Activated T-cell treated with anti-CD3 and anti-CD28 coated beads for 1 hour (primary cell): ENCODE measurements at places on chromosomes 13 and 19.

- DNase-seq: no peak
Observed at GRCh38 chr19:23991170-23991569, 76.5 kb downstream of the ZNF726 start.

- no peak for DNase-seq
Observed at GRCh38 chr13:106101201-106101600, 434.3 kb downstream of the EFNB2 start.

DNA sequence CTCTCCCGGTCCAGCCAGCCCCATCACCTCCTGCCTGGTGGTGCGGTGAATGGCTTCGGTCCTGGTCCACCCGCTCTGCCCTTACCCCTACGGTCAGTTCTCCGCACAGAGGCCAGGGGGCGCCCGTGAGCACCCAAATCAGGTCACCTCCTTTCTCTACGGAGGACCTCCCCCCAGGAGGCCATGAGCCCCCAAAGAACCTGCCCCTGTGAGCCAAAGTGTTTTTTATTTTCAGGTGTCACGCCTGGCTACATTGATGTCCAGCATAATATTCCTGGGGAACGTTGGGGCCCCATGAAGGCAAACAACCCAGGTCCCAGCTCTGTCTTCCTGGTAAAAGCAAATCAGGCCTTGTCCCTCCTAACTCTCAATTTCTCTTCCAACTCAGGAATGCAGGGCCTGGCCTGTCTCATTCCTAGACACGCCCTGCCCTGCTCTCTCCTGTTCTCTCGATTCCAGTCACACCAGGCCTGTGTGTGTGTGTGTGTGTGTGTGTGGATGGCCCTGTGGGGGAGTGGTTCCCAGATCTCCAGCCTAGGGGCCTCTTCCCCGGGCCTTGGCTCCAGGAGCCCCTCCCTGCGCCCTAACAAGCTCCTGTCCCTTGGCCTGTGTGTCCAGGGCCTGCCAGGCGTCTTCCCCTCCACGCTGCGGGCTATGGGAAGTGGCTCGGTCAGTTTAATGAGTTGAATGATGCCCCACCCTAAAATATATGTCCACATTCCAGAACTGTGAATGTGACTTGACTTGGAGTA lies 9.7 kb upstream of the GIPC1 start:
- DNase-seq: peak; percentile 74

DNA sequence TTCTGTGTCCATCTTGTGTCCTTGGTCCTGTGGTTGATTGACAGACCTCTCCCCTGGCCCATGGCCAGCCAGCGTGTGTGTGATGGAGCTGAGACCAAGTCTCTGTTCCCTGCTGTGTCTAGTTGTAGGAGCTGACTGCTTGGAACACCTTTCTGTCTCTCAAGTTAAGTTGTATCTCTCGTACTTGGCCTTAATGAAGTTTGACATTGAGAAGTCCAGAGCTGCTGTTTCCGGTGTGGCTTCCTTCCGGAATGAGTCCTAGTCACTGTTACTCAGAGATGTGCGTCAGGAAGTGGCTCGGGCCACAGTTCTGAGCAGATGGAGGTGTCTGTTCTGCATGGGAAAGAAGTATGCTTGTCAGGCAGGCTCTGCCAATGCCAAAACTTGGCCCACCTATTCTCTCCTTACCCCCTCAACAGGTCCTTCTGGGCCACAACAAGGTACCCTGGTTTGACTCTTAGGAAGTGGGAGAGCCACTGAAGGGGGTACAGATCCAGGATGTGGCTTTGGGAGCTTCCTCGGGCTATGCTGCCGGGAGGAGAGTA lies 54.3 kb downstream of the GATAD2A start:
- DNase-seq: peak; percentile 41

DNA sequence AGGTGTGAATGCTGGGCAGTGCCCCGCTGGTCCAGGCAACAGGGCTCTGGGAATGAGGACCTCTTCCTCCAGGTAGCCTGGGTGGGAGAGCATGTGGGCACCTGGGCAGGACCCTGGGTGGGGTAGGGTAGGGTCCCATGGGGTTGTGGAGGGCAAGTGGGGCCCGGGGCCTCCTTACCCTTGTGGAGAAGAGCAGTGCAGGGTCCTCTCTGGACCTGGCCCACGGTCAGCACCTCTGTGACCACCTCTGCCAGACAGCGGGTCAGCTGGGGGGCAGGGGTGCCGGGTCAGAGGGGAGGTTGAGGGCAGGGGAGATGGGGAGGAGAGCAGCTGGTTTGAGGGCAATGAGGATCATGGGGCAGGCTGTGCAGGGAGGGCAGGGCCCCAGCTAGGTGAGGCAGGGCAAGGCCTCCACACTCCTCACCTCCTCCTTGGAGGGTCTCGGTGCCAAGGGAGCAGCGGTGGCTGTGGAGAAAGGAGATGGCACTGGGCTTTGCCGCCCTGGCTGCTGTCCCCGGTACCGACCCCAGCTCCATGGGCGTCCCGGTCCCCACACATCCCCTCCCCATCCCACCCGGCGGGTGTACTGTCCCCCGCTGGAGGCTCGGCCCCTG lies 491 bp downstream of the CCER2 start:
- DNase-seq: no peak

GRCh38 chr19:28475525-28475924 lies 737.4 kb downstream of the UQCRFS1 start:
- DNase-seq: no peak

DNA sequence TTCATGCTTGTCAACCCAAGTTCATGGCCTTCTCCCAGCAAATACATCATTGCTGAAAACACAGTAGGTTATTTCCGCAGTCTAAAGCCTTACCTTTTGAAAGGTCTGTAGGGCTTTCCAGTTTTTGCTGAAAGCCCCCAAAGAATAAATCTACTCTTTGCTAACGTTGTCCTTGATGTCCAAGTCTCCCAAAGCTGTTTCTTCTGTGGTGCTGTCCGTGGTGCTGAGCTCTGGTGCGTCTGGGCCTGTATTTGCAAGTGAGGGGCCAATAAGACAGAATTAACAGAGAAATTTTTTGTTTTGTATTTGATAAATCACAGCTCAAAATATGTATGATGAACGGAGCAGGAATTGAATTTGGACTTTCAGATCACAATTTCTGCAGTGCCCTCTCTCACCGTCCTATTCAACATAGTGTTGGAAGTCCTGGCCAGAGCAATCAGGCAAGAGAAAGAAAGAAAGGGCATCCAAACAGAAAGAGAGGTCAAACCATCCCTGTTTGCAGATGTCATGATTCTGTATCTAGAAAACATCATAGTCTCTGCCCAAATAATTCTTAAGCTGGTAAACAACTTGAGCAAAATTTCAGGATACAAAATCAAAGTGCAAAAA lies 9.8 kb upstream of the LGALS16 start:
- no peak for DNase-seq

GRCh38 chr13:46698014-46698413 lies 98.9 kb downstream of the ESD start:
- no peak for DNase-seq

- no peak for DNase-seq
Observed at GRCh38 chr13:29109987-29110386, 289.8 kb downstream of the MTUS2 start.

DNA sequence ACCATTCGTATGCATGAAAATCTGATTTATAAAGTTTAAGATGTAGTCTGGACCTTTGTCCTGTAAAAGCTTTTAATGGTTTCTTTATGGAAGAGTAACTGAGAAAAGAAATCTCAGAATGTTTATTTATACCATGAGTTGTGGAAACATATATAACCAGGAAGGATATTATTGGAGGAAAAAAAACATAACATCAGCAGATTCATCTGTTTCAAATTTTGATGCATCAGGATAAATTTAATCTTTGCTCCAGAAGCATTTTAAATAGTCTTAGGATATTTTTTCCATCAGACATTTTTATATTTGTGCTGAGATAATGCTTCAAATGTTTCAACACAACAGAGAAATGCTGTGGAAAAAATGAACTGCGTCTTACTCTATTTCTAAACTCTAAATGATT lies 31.2 kb upstream of the CSNK1A1L start:
- DNase-seq: no peak

DNA sequence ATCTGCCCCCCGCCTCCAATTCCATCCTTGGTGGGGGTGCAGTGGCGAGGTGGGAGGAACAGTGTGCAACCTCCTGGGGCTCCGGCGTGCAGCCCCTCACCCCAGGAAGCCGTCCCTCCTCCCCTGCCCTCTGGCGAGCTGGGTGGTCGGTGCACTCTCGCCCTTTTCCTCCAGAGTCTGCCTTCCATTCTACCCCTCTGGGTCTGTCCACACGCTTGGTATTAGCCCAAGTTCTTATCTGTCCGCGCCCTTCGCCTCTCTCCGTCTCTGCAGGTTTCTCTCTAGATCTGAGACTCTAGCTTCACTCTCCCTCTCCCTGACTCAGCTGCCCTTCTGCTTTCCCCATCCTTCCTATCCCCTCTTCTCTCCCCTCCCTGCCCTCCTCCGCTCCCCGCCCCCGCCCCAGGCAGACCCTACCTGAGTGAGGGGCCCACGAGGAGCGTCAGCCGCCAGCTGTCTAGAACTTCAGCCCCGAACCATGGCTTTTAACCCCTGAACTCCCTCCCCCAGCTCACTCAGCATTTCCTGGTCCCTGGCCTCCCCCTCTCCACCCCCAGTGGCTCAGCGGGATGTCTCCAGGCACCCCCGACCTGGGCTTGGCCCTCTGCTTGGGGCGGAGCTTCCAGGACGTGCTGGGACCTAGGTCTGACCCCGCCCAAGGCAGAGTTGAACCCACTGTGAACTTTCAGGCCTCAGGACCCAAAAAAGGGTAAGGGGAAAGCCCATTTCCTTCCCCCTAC lies 499 bp upstream of the KLK13 start:
- DNase-seq: no peak

DNA sequence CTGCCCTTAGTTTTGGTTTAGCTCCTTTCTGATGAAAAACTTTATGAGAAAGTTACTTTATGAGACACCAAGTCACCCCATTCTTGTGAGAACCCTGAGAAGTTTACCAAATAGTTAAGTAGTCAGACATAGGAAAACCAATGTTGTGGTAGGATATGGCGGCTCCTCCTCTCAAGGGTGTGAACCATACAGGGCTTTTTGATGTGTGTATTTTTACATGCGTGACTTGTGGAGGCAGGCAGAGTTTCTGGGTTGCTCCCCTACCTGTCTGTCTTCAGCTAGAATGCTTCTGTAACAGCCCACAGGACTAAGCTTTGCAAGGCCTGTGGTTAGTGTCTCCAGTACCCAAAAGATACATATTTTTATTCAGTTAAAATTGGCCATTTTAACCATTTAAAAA lies 18.3 kb downstream of the UBAC2 start:
- peak; percentile 33 for DNase-seq

- DNase-seq: no peak
Observed at GRCh38 chr13:35797244-35797643, 320.8 kb upstream of the MAB21L1 start.

DNA sequence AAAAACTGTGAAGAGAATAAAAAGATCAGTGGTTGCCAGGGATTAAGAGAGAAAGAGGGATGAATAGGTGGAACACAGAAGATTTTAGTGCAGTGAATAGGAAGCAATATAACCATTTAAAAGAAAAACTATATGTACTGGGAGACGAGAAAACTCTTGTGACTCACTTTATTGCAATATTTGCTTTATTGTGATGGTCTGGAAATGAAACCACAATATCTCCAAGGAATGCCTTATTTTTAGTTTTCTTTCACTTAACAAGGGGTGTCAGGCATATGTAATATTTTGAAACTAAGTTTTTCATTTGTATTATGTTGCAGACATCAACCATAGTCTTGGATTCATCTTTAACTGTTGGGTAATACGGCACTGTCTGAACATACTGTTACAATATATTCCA lies 1308.2 kb downstream of the PCDH9 start:
- no peak for DNase-seq
